ENCODE measurements at places on chromosomes 1 and 21.

DNA sequence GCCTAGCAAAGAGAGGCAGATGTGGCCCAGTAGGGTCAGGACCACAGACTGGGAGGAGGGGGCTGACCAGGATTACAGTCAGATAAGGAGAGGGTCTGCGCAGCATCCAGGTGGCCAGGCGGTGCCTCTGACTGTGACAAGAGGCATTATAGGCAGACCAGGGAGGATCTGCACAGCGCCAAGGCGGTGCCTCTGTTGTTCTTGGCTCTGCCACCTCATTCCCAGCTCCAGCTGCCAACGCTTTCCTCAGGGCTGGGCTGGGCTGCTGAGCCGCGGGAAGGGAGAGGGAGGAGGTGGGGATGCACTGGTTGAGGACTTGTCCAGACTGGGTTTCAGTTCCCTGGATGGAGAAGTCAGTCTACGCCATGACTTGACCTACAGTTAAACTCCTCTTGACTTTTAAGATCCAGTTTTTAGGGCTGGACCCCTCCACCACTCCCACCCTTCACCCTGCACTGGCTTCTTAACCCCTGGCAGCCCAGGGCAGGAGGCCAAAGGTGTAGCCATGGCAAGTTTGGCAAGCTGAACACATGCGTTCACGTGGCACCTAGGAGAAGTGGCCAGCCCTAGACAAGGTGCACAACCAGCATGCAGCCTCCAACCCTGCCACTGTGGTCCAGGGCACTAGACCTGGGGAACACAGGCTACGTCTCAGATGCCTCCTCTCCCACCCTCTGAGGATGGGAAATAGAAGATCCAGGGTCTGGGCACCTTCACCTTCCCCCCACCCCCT is 4.5 kb upstream of the CRABP2 start:
- no peak for DNase-seq

DNA sequence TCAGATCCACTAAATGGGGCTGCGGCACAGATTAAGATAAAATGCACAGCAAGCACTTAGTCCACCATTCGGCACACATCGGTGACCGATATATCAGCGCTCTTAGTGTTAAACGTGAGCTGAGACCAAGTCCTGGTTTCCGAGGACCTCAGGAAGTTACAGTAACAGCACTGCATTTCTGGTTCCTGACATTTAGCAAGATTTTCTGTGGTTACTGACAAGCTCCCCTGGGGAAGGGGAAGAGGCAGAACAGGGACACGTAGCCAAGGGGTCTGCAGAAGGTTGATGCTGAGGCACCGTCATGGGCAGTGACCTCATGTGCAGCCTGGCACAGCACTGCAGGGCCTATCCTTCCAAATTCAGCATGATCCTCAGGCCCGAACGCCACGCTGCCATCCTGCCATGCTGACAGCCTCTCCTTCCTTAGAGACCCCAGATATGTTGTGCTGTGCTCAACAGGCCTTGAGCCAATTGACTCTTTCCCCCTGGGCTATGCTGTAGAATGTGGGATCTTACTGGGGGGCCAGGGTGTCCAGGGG is 13.4 kb upstream of the PEF1 start:
- DNase-seq, result no peak

DNA sequence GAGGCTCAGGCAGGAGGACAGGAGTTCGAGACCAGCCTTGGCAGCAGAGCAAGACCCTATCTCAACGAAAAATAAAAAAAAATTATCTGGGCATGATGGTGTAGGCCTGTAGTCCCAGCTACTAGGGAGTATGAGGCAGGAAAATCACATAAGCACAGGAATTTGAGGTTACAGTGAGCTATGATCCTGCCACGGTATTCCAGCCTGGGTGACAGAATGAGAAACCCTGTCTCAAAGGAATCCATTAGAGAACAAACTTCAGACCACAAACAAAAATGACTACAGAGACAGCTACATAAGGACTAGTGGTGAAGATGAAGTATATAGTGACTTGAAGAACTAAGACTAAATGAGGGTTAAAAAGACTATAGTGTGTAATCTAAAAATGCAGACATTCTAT is 233.1 kb downstream of the RERE start:
- DNase-seq, result no peak

- DNase-seq, result no peak
Observed at GRCh38 chr1:240854367-240854766, 242.4 kb upstream of the GREM2 start.

GRCh38 chr1:25705699-25706098 is 89.1 kb downstream of the MAN1C1 start:
- no peak for DNase-seq

GRCh38 chr1:9726905-9727595 is 75.5 kb downstream of the PIK3CD start:
- no peak for DNase-seq

GRCh38 chr1:244857761-244858160 is 6.6 kb downstream of the HNRNPU start:
- no peak for DNase-seq

DNA sequence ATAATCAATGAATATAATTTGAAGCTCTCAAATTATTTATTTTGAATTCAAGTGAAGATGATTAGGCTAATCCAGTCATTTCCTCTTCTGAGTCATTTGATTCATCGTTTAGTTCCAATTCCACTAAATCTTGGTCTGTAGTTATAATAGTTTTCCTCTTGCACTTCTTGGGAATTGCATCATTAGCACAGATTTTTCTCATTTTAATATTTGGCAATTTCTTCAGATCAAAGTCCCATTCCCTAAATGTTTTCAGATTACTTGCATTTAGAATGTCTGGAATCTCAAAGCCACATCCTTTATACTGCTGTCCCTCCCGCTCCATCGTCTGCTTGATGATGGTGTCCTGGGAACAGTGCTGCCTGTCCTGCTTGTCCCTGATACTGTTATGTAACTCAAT is 43.5 kb downstream of the MAST2 start:
- DNase-seq, result no peak

DNA sequence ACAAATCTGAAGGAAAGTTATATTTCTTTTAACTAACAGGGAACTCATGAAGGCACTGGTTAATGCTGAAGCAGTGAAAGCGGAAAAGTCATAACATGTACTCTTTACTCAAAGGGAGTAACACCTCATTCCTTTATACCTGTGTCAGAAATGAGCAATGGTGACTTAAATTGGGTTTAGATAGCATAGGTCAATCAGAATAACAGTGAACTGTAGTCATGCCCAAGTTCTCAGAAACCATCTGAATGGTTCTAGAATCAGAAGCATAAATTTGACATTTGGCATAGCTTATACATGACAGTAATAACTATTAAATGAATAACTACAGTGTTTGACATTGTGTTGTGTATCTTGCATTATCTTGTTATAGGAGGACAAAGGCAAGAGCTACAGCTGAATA is 382.0 kb downstream of the NUF2 start:
- DNase-seq, result no peak

GRCh38 chr1:218451415-218451814 is 106.3 kb downstream of the TGFB2 start:
- no peak for DNase-seq

DNA sequence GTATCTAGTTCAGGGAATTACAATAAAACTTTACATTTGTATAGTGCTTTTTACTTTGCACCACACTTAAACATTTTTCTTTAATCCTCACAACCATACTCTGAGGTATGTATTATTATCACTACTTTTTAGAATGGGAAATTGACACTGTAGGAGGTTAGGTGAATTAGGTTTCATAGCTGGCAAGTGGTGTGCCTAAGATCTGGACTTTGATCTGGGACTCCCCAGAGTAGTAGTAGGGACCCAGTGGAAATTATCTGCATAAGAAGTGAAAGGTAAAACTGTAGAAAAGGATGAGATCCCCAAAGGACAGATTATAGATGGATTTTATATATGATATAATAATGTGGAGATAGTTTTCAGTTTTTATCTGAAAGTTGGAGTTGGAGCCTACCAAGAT is 85.6 kb downstream of the PPP1R12B start:
- DNase-seq, result no peak

DNA sequence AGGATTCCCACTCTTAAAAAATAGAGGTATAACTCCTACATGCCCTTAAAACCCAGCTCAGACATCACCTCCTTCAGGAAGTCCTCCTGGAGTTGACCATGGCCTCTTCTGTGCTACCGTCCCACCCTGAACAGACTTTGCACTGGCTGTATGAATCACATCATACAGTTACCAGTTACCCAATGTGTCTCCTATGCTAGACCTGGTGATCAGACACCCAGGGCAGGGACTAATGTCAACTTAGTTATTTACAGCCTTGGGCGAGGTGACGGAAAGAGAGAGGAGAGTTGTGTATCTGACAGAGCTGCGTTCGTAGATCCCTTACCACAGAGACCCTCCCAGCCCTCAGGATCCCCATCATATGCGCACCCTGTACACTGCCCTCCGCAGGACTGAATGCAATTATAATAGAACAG is 72.7 kb downstream of the SLC66A1 start:
- no peak for DNase-seq

- no peak for DNase-seq
Observed at GRCh38 chr1:114550336-114550735, 31.1 kb downstream of the BCAS2 start.
